ENCODE measurements at places on chromosomes 2 and 18.

DNA sequence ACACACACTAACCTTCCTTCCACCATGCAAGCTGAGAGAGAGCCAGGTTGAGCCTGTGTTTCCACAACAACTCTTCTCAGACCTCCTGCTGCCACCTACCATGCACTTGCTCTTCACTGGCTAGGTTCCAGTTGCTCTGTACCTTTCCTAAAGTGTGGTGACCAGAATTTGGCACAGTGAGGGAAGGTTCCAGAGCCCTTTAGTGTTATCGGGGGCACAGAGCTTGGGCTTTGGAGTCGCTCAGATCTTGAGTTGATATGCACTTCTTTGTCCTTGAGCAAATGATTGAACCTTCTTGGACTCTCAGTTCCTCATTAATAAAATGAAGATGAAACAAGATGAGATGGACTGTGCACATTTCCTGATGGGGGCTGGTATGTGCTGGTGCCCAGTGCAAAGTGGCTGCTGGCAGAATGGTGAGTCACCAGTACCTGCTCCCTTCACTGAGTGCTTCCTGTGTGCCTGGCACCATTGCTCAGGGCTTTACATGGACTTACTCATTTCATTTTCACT lies 47.1 kb downstream of the NEDD4L start:
- no peak for DNase-seq

DNA sequence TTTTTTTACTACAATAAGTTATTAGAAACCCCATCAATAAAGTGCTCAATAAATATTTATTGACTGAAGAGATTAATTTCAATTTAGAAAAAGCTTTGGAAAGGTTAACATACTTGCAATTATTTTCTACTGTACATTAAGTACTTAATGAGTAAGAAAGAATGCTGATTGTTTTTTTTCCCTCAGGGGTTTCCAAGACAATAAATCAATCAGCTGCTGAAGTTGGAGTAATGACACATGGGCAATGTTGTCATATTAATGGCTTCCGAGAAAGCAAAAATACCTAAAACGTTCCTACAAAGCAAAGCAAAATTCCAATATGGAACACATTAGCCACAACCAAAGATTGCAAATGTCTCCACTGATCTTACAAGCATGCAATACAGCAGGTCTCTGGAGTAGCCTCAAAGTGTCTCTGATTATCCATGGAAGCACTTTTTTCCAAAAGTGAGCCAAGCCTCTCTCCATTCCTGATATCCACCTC lies 66.7 kb downstream of the ZC3H6 start:
- DNase-seq, result no peak

- no peak for DNase-seq
Observed at GRCh38 chr2:224903621-224904020, 138.6 kb downstream of the DOCK10 start.

DNA sequence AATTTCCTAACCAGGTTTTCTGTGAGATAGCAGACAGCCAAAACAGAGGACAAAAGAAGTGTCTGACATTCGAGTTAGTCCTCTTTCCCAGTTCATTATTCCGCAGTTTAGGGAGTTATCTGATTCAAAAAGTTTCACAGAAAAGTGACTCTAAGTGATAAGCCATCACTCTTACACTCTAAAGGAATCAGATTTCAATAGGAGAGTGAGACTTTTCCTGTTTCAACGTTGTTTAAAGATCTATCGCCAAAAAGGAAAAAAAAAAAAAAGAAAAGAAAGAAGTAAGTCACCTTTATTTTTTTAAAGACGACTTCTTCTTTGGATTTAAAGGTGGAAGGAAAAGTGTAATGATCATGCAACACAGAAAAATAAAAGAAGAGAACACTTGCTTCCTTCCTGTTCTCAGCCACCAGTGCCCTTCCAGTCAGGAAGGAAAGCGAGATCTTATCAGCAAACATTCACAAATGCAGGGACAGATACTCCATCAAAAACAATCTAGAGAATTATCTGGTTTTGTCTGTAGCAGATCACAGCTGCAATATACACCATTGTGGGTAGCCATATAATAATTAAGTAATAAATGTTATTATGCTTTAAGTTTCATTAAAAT lies 49.8 kb downstream of the TFPI start:
- DNase-seq, result no peak

DNA sequence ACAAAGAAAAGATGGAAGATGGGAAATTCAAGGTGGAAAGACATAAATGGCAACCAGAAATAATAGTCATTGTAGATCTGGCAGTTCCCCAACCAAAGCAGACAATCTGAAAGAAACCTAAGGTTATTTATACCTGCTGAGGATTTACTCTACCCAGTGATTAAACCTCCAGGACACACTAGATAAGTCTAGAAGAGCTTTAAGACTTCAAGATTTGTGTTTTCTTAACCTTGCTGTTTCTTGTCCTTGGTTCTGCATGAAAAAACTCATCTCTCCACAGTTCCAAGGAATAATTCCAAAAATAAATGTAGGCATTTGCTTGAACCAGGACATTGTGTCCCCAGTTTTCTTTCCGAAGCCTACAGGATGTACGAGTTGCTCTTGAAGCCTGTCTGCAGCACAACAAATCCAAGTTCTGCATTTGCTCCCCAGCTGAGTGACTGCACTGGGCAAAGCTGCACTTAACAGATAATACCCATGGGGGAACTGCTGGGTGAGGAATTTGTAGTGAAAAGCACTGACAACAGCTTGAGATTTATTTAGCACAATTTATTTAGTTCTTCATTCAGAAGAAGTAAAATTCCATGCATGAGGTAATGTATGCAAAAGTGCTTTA lies 19.8 kb downstream of the DTNA start:
- DNase-seq, result peak; percentile 33

All from cardiac fibroblast (primary cell).